Stimulated activated CD4-positive, alpha-beta T cell treated with anti-CD3 and anti-CD28 coated beads, Interleukin-2, amount 100 ng/mL, for 24 hours (primary cell): ENCODE measurements at places on chromosomes 5 and 9.
A peak's percentile ranks its signal among the peaks of the same experiment; 100 is the strongest.

DNA sequence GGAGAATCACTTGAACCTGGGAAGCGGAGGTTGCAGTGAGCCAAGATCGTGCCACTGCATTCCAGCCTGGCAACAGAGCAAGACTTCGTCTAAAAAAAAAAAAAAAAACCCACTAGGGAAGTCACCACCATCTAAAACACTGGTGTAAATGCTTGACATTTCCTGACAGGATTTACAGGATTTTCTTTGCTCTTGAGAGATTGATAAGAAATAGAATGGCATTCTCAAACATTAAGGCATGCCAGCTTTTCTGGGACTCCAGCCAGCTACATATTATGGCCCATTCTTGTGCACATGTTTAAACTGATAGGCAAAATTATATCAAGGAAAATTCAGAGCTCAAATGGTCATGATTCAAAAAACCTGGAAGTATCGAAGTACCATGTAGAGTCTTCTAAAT is 28.7 kb downstream of the GTF3C4 start:
- no peak for DNase-seq

- no peak for DNase-seq
Observed at GRCh38 chr5:179833056-179833708, 12.5 kb downstream of the SQSTM1 start.

DNA sequence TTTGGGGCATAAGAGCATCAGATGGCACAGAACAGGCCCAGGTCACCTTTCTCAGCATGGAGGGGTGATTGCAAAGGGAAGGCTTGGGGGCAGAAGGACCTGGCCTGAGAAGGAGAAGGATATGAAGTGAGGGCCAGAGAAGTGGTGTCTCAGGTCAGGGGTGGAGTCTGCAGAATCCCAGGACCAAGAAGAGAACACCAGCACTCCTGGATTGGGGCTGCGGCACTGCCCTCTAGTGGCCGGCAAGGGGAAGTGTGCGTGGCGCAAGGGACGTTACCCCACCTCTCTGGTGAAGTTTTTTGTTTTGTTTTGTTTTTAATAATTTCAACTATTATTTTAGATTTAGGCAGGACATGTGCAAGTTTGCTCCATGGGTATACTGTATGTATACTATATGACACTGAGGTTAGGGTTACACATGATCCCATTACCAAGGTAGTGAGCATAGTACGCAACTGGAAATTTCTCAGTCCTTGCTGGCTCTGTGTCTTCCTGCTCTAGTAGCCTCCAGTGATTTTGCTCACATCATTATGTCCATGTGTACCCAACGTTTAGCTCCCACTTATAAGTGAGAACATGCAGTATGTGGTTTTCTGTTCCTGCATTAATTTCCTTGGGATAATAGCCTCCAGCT is 1548.6 kb downstream of the EFNA5 start:
- DNase-seq, result no peak

DNA sequence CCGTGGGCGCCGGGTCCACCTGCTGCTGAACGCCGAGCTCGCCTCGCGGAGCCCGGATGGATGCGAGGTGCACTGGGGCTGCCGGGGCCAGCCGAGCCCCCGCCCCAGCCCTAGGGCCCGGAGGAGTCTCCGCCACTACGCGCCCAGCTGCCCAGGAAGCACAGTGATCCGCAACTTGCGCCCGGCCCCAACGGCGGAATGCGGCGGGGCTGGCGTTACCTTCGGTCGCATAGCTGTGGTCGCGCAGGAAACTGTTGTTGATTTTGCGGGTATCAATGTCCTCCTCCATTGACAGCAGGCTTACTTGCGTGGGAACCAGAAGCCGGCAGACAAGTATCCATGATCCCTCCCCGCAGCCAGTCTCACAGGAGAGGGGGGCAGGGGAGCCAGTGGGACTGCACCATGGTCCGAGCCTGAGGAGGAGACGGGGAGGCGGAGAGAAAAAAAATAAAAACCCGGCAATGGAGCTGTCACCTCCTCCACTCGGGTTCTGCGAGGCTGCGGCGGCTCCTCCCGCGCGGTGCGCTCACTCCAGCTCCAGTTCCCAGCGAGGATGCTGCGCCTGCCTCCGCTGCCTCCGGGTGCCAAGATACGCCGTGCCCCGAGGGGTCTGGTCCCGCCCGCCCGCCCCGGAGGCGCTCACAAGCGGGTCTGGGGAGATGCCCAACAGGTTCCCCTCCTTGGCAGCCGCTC is 628 bp downstream of the PPP2R2B start:
- peak; percentile 18 for DNase-seq

- DNase-seq, result peak; percentile 10
Observed at GRCh38 chr5:76180814-76181805, 97.9 kb downstream of the SV2C start.

DNA sequence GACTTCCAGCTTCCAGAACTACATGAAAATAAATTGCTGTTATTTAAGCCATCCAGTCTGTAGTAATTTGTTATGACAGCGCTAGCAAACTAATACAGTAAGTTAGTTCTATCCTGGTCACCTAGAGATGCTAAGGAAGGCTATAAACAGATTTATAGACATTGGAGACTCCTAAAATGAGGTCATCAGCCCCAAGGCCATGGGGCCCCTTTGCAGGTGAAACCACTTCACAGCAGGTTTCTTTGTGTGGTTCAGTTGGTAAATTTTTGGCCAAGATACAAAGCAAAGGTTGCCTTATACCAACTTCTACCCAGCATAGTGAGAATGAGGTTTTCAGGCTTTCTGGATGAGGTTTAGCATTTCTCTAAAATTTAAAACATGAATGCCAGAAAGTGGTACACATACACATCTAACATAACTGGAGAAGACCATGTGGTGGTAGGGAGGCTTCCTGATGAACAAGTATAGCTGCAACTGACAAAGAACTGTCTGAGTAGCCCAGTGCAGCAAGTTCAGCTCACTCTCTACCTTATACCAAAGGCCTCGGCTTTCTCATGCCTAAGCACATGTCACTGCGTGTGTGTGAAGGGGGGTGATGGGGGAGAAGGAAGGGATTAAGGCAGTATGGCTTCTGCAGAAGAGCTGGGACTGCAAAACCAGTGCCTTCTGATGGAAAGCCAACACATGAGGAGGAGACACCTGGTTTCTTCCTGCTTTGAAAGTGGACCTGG is 264.6 kb upstream of the TAS2R1 start:
- no peak for DNase-seq

DNA sequence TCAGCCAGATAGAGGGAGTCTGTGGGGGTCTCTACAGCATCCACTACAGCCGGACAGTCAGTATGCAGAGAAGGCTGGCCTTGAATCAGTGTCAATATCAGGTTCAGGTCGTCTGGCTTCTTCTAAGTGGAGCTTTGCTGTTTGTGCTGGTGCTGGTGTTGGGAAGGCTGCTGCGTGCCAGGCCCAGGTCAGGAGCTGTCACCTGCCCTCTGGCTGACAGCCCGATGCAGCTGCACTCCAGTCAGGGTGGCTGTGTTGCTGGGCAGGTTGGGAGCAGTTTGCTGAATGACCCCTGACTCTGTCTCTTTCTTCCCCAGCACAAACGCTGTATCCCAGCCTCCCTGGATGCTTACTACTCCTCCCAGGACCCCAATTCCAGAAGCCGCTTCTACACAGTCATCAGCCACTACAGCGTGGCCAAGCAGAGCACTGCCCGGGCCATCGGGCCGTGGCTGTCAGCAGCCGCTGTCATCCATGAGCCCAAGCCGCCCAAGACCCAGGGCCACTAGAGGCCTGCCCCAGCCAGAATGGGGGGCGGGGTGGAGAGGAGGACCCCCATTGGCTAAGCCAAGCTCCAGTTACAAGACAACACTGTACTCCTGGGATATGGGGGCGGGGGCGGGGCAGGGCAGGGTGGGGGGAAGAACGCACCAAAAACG is 61.6 kb downstream of the NSG2 start:
- DNase-seq, result no peak
